Lung (tissue), 17 donors: ENCODE measurements at places on chromosomes 16 and 17. TPM values are rescaled to one million over a fixed set of nuclear protein-coding genes. Genes with fewer than 3 reads are reported as not detected.

GRCh38 chr17:31058976-31059375, 35.8 kb upstream of the NF1 start:
- no peak for DNase-seq
- no peak overlapping the region for H3K4me3 ChIP-seq
- no peaks in the 10 kb centered on the region for H3K4me1 ChIP-seq

GRCh38 chr17:78128551-78129350, at the start of gene TMC6:
TSS of gene TMC6 (minus strand) at chr17:78128755. CDS start at chr17:78126832, 1,923 bp downstream.
- H3K27ac ChIP-seq = peak within 1 kb of the TSS; percentile 89
- H3K4me1 ChIP-seq = peaks cover 3% of the 10 kb centered on the region
- H3K4me3 ChIP-seq = peak within 1 kb of the TSS; percentile 74
- no peaks in the 10 kb centered on the region for H3K36me3 ChIP-seq
- peak; percentile 54 for DNase-seq

DNA sequence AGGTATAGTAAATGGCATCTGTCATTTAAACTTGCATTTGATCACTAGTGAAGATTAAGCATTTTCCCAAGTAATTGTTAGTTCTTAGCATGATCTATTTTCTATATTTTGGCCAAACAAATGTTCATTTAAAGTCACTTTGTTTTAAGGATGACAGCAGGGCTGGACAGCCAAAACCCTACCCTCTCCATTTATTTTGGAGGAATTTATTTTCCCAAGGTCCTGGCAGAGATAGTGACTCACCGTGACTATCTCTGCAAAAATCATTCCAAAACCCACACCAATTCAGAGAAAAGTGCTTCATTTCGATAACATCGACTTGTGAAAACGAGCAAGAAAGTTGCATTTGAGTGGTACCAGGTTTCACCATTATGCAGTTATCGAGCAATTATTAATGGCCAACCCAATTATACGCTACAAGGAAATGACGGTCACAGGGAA, 665 bp upstream of the AKAP1 start:
- H3K4me3 ChIP-seq = peak overlapping the region; percentile 57
- peaks cover 9% of the 10 kb centered on the region for H3K4me1 ChIP-seq
- peak overlapping the region; percentile 93 for H3K27ac ChIP-seq
- H3K36me3 ChIP-seq = no peaks in the 10 kb centered on the region

GRCh38 chr16:57184113-57184512, 1.7 kb downstream of the PSME3IP1 start:
- H3K27ac ChIP-seq = no peak overlapping the region
- no peak for DNase-seq
- H3K4me3 ChIP-seq = no peak overlapping the region
- H3K36me3 ChIP-seq = no peaks in the 10 kb centered on the region

GRCh38 chr16:71474864-71475263, 12.8 kb upstream of the ZNF23 start:
- H3K4me3 ChIP-seq = no peak overlapping the region
- DNase-seq = no peak
- H3K36me3 ChIP-seq = no peaks in the 10 kb centered on the region
- H3K4me1 ChIP-seq = no peaks in the 10 kb centered on the region

The CACNB1 gene
- total RNA-seq = 49.6 TPM

DNA sequence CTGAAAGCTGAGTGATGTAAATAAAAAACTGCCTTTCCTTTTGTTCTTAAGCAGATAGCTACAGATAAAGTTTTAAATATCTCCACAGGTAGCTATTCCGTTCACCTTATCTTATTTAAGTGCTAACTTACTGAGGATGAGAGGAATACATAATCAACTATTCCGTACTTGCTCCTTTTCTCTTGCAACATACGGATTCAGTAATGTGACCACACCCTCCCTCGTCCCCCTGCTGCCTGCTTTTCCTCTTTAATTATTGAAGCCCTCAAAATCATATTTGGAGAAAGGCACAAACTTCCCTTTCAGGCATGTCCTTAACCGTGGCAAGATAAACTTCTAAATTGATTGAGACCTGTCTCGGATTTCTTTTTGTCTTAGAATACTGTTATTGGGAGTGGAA, 101.4 kb downstream of the MAP2K4 start:
- H3K4me1 ChIP-seq = no peaks in the 10 kb centered on the region
- no peaks in the 10 kb centered on the region for H3K27me3 ChIP-seq
- H3K4me3 ChIP-seq = no peak overlapping the region
- H3K27ac ChIP-seq = no peak overlapping the region
- no peak for DNase-seq
- H3K36me3 ChIP-seq = peaks cover 38% of the 10 kb centered on the region

DNA sequence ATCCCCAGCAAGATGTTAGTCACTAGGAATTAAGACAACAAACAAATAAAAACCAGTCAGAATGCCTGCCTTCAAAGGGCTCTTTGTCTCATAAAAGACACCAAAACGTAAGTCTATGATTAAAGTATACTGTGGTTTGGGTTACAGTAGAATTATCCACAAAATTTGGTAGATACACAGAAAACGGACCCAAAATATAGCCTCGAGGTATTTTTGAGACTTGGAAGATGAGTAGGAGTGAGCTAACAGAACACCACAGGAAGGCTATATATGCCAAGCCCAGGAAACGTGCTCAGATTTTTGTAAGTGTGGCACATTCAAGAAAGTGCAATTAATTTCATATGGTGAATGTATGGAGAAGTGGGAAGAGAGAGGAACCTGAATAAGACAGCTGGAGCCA, 831.4 kb downstream of the CDH11 start:
- DNase-seq = no peak
- no peaks in the 10 kb centered on the region for H3K4me1 ChIP-seq
- no peak overlapping the region for H3K4me3 ChIP-seq
- H3K36me3 ChIP-seq = no peaks in the 10 kb centered on the region
- no peaks in the 10 kb centered on the region for H3K27me3 ChIP-seq

DNA sequence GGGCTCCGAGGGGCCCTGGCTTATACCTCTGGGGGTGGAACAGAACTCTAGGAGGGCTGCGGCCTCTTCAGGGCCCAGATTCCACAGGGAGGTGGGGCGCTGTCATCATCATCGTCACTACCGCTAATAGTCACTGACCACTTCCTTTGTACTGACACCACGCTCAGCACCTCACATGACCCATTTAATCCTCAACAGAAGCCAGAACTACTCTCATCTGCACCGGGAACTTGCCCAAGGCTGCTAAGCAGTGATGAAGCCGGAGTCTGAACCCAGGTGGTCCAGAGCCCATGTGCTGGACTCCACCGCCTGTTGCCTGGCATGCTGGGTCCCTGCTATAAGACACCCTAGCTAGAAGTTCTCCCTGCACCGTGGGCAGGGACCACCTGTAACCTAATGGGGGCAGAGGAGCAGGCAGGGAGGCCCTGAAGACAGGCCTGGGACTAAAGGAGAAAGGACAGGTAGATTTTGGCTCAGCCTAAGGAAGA, 12.0 kb downstream of the UNC13D start:
- peak overlapping the region; percentile 33 for H3K27ac ChIP-seq
- DNase-seq = no peak
- no peaks in the 10 kb centered on the region for H3K27me3 ChIP-seq
- H3K4me3 ChIP-seq = no peak overlapping the region
- no peaks in the 10 kb centered on the region for H3K4me1 ChIP-seq

DNA sequence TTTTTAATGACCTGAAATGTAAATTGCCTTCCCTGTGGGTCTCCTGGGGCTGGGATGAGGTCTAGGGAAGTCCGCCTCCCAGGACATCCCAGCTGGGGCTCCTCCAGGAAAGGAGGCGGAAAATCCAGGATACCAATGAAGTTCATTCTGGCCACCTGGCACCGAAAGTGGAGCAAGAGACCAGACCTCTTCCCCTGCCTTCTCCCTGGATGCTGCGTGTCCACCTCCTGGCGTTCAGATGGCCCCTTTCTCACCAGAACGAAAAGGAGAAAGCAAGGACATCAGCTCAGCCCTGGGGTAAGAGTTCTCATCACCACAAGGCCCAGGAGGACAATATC, 20.4 kb downstream of the RBFOX3 start:
- H3K4me3 ChIP-seq = no peak overlapping the region
- no peak overlapping the region for H3K27ac ChIP-seq
- no peaks in the 10 kb centered on the region for H3K36me3 ChIP-seq
- no peak for DNase-seq
- peaks cover 16% of the 10 kb centered on the region for H3K4me1 ChIP-seq
- H3K27me3 ChIP-seq = no peaks in the 10 kb centered on the region

DNA sequence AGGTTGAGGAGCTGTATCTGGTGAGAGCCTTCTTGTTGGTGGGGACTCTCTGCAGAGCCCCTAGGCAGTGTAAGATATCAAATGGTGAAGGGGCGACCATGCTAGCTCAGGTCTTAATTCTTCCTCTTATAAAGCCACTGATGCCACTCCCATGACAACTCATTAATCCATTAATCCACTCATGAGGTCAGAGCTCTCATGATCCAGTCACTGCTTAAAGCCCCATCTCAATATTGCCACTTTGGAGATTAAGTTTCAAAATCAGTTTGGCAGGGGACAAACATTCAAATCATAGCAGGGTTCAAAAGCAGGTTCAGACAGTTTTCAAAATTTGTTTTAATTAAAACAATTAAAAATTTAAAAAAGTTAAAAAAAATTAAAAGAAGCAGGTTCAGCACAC, 13.1 kb upstream of the SPECC1 start:
- no peaks in the 10 kb centered on the region for H3K27me3 ChIP-seq
- no peaks in the 10 kb centered on the region for H3K4me1 ChIP-seq
- H3K27ac ChIP-seq = no peak overlapping the region
- DNase-seq = no peak
- H3K36me3 ChIP-seq = no peaks in the 10 kb centered on the region

The ABCC11 gene
- 1.3 TPM for total RNA-seq

DNA sequence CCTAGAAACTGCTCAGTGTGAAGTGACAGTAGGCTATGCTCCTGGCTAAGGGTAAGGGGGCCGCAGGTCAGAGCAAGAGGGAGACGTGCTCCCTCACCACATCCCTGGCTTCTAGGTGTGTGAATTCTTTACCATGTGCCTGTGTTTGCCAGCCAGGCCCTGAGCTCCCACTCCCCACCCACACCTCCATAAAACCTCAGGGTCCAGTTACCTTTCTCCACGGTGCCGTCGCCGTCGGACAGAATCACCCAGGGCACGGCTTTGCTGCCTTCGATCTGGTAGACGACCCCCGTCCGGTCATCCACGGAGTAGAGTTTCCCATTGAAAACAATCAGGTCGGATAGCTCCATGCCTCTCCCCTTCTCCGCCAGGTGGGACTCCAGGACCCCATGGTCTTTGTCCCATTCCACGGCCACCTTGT, 12.8 kb downstream of the CANT1 start:
- H3K36me3 ChIP-seq = peaks cover 11% of the 10 kb centered on the region
- H3K27me3 ChIP-seq = no peaks in the 10 kb centered on the region
- no peak for DNase-seq
- no peaks in the 10 kb centered on the region for H3K4me1 ChIP-seq
- no peak overlapping the region for H3K27ac ChIP-seq

The C16orf86 gene
- 6.4 TPM for total RNA-seq

The CAPN15 gene
- total RNA-seq = 14.4 TPM

- H3K27me3 ChIP-seq = no peaks in the 10 kb centered on the region
- no peak for DNase-seq
- H3K4me3 ChIP-seq = no peak overlapping the region
- H3K27ac ChIP-seq = no peak overlapping the region
Observed at GRCh38 chr16:50970281-50970680, 180.8 kb downstream of the SALL1 start.

- no peaks in the 10 kb centered on the region for H3K27me3 ChIP-seq
- H3K36me3 ChIP-seq = peaks cover 6% of the 10 kb centered on the region
- no peak for DNase-seq
Observed at GRCh38 chr16:47254756-47255155, 111.0 kb upstream of the NETO2 start.

DNA sequence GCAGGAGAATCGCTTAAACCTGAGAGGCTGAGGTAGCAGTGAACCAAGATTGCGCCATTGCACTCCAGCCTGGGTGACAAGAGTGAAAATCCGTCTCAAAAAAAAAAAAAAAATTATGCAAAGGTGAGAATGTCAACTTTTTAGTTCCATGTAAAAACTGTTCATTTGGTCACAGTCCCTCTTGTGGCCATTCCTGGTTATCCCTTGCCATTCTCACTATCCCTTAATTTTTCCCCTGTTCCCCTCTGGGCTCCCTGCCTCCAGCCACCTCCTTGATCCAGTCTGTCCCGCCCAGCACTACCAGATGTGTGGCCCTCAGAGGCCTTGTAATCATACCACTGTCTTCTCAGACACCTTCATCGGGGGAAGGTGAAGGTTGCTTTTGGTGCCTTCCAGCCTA, 23.4 kb downstream of the DCAF7 start:
- DNase-seq = no peak
- H3K4me1 ChIP-seq = no peaks in the 10 kb centered on the region
- no peaks in the 10 kb centered on the region for H3K27me3 ChIP-seq
- H3K27ac ChIP-seq = no peak overlapping the region

The CACNA1G gene
- total RNA-seq = 0.31 TPM

DNA sequence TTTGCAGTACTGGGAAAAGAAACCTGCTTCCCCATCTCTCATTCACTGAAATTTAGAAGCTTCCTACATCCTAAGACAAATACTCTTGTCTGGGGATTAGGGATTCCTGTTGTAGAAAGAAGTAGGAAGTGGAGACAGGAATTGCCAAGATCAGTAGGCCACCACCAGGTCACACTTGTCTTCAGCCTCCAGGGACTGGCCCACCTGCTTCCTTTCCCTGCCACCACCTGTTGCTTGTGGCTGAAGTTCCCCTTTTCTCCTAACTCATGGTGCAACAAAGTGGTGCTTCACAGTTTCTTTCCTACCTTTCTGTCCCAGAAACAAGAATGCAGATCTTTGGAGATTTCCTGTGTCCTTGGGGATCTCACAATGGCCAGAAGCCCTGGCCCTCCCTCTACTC, 82.4 kb downstream of the WNT3 start:
- no peaks in the 10 kb centered on the region for H3K4me1 ChIP-seq
- no peak overlapping the region for H3K27ac ChIP-seq
- DNase-seq = no peak
- no peaks in the 10 kb centered on the region for H3K27me3 ChIP-seq
- H3K36me3 ChIP-seq = peaks cover 3% of the 10 kb centered on the region
- H3K4me3 ChIP-seq = no peak overlapping the region

- no peak overlapping the region for H3K4me3 ChIP-seq
- H3K27me3 ChIP-seq = no peaks in the 10 kb centered on the region
- H3K27ac ChIP-seq = no peak overlapping the region
- H3K36me3 ChIP-seq = no peaks in the 10 kb centered on the region
- peaks cover 4% of the 10 kb centered on the region for H3K4me1 ChIP-seq
- DNase-seq = peak; percentile 31
Observed at GRCh38 chr17:64938925-64939474, 19.7 kb upstream of the LRRC37A3 start.

GRCh38 chr17:27327871-27328270, 34.0 kb downstream of the WSB1 start:
- no peaks in the 10 kb centered on the region for H3K27me3 ChIP-seq
- peaks cover 8% of the 10 kb centered on the region for H3K4me1 ChIP-seq
- no peak overlapping the region for H3K4me3 ChIP-seq
- H3K36me3 ChIP-seq = no peaks in the 10 kb centered on the region
- no peak overlapping the region for H3K27ac ChIP-seq

- peaks cover 2% of the 10 kb centered on the region for H3K4me1 ChIP-seq
- H3K36me3 ChIP-seq = no peaks in the 10 kb centered on the region
- no peak overlapping the region for H3K27ac ChIP-seq
- H3K4me3 ChIP-seq = no peak overlapping the region
- no peak for DNase-seq
- H3K27me3 ChIP-seq = no peaks in the 10 kb centered on the region
Observed at GRCh38 chr16:87212026-87212425, 105.2 kb downstream of the C16orf95 start.

GRCh38 chr17:40582328-40582901, 17.1 kb upstream of the CCR7 start:
- H3K36me3 ChIP-seq = no peaks in the 10 kb centered on the region
- peak overlapping the region; percentile 41 for H3K27ac ChIP-seq
- no peaks in the 10 kb centered on the region for H3K27me3 ChIP-seq
- DNase-seq = no peak
- no peak overlapping the region for H3K4me3 ChIP-seq
